ENCODE measurements at places on chromosomes 1 and 21.
A peak's percentile ranks its signal among the peaks of the same experiment; 100 is the strongest.

- DNase-seq = no peak
Measured at GRCh38 chr1:184027826-184028695, 9.5 kb downstream of the COLGALT2 start.

DNA sequence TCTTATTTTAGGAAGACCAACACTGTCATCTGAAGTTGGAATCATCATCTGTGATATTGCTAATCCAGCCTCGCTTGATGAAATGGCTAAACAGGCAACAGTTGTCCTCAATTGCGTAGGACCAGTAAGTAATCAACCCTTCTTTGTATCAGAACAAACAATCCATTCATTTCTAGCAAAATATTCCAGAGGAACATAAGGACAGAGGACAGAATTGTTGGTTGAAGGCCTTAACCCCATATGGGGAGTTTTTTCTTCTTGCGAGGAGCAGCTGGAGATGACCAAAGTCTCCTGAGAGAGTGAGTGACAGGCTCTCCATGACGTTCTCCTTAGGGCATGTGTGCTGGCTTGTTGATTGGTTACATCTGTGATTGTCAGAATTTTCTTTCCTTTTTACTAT, 2.7 kb downstream of the SCCPDH start:
- no peak for DNase-seq

DNA sequence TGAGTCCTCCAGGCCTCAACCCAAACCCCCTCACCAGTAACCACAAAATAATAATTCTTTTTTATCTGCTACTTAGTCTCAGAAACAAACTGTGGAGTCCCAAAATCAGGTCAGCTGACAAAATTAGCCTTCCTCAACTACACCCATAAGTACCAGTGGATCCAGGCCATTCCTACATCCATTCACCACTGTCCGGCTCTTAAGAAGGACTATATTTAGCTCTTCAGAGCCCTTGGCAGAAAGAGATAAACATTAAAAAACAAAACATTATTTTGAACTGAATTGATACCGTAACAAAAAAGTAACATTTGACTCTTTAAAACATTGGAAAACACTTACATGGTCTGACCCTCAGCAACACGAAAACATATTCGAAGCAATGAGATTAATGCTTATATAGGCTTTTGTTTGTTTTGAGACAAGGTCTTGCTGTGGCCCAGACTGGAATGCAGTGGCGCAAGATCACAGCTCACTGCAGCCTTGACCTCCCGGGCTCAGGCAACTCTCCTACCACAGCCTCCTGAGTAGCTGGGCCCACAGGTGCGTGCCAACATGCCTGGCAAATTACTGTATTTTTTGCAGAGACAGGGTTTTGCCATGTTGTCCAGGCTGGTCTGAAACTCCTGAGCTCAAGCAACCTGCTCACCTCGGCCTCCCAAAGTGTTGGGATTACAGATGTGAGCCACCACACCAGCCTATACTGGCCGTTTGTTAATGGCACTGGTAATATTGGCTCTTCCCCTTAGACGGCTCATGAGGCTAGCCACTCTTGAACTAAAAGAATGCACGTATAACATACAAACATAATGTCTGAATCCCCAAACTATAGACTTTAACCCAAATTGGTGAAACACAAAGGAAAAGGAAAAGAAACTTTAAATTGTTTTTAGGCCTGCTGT, 330.7 kb downstream of the SMYD3 start:
- no peak for DNase-seq

DNA sequence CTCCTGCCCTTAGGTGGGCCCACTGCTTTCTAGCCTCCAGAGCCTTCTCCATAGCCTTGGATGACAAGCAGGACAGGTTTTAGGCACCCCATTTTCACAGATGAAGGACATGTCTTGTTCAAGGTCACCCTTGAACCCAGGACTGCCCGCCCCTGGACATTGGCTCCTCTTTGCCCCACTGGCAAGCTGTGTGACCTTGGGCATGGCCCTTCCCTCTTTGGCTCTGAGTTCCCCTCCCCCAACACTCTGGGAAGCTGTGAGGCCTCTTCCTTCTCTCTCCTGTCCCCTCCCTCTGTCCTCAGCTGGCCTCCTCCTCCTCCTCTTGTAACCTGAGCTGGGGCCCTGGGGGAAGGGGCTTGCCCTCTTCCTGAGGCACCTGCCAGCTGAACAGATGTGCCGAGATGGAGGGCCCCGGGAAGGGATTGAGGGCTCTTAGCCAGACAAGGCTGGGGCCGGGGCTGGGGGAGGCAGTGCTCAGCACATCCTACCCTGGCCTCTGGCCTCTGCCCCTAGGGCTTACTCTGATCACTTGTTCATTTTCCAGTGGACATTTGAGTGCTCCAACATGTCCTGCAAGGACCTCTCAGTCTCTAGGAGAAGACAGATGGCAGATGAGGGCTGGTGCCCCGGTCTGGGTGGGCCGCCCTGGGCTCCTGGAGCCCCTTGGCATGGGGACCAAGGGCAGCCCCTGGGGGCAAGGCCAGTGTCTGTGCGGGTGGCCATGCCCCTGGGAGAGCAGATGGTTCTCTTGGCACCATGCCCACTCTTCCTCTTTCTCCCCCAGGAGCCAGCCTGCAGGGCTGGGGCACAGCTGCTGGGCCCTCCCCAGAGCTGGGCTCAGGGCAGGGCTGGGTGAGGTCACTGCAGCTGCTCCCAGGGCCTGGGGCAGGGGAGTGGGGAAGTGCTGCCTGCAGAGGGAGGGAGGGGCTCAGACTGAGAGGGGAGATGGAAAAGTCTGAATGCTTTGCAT, 10.7 kb downstream of the FOXO6 start:
- peak; percentile 59 for DNase-seq

DNA sequence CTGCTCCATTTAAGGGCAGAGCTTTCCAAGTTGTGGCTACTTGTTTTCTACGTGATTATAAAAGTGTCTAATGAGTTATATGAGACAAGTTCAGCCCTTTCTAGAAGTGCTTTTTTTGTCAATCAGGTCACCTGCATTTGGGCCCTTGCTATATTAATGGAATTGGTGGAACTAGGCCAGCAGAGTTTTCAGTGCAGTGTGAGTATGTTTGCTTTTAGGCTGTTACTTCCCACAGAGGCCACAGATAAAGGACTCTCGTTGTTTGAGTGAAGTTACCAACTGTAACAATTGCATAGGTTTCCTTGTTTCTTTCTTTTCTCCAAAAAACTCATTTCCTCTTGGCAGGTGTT, 10.9 kb downstream of the SMAP2 start:
- DNase-seq = peak; percentile 34

- DNase-seq = peak; percentile 35
Measured at GRCh38 chr1:229254910-229255541, 15.9 kb upstream of the RAB4A start.

- no peak for DNase-seq
Measured at GRCh38 chr1:228212415-228212965, 4.6 kb downstream of the OBSCN start.

DNA sequence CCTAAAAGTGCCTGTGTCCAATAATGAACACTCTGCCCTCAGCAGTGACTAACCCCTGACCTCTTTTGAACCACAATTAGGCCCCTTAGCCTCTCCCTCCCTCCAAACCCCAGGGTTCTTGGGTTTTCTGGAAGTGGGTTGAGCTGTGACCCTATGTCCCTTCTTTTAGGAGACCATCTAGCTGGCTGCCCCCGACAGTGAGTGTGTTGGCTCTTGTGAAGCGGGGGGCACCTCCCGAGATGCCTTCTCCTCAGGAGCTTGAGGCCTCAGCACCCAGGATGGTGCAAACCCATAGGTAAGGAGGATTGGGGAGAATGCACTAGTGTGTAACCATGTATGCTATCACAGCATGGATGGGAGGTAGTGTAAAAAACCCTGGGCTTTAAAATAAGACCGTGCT, 7.3 kb downstream of the RUSC1 start:
- no peak for DNase-seq

GRCh38 chr1:234848972-234849649, 239.1 kb upstream of the IRF2BP2 start:
- no peak for DNase-seq

DNA sequence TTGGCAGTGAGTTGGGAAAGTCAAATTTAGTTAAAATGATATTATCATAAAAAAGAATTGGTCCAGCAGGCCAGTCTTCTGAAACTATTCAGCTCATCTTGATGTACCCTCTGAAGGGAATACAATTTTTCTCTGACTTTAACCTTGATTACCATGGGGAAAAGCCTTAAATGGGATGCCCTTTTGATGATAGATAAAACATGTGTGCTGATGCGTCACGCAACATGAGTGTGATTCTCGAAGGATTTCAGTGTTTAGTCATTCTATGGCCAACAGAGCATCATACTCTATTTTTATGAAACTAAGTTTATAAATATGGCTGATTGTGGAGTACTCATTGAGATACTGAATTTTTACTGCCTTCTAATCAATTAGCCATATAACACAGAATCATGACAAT, 171.5 kb downstream of the ZNF281 start:
- DNase-seq = no peak

GRCh38 chr1:58762806-58763205, 21.0 kb downstream of the JUN start:
- no peak for DNase-seq

GRCh38 chr1:119147661-119148090, 7.2 kb upstream of the WARS2 start:
- no peak for DNase-seq

- DNase-seq = peak; percentile 2
Measured at GRCh38 chr1:55062801-55063576, 23.6 kb downstream of the PCSK9 start.

DNA sequence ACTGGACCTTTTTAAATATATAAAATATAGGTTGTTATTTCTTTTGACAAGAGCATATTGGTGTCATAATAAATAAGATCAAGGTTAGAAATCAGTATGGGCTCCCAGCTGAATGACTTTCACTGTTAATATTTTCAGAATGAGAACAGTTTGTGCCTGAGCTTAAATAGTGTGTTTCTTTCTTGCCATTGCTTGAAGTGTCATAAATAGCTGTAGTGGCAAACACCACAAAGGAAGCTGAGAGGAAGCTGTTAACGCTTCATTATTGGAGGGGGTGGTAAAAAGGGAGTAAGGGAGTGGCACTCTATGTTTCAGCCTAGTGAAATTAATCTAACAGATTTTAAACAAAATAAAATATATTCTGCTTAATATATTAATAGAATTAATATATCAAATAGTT, 1089.8 kb upstream of the NCAM2 start:
- DNase-seq = no peak

DNA sequence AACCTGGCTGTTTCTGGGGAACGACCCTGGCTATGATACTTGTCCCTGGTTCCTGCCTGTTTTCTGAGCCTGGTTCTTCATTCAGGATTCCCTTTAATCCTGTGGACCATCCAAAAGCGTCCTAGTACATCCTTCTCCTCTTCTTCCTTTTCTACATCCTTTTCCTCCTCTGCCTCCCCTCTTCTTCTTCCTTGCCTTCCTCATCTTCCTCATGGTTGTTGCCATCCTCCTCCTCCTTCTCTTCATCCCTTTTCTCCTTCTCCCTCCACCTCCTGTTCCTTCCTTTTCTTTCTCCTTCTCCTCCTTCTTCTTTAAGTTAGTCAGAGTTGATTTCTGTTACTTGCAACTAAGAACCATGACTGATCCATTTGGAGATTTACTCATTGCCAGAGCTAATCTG, 197.8 kb downstream of the FOXD2 start:
- no peak for DNase-seq

DNA sequence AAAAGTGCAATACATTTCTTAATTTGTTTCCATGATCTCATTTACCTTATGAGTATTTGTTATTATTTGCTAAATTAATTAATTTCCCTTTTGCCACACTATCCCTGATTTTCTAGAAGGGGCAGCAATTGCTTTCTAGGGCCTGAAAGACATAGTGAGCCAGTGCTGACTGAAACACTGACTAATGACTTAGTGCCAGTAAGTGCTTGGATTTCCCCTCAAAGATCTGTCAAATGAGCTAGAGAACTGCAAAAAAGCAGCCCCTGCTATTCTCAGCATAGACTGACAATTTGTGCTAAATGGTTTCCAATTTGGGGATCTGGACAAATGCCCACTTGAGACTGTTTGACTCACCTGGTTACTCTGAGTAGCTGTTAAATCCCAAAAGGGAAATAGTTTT, 35.6 kb upstream of the USH2A start:
- no peak for DNase-seq

- DNase-seq = no peak
Measured at GRCh38 chr21:43741423-43742096, 22.6 kb downstream of the PDXK start.

DNA sequence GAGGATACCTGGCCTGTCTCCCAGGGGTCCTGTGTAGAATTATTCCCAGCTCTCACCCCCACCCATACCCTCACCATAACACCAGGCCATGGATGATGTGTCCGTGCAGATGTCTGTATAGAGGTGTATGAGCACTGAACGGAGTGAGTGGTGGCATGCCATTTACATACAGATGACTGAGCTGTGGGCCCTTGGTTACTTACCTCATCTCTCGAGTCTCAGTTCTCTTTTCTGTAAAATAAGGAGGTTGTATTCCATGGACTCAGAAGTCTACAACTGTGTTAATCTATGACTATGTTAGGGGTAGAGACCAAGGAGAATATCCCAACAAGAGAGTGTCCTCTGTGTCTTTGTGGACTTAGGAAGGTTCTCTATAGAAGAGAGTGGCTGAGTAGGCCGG, 65.6 kb upstream of the CD1D start:
- DNase-seq = no peak
